ENCODE measurements at places on chromosomes 12 and 14. TPM values are rescaled to one million over a fixed set of nuclear protein-coding genes. Genes with fewer than 3 reads are reported as not detected.
A peak's percentile ranks its signal among the peaks of the same experiment; 100 is the strongest.

The TMPRSS12 gene
- not detected for total RNA-seq

The GPR162 gene
- 5.3 TPM for total RNA-seq

GRCh38 chr14:24185026-24185425 lies 3.6 kb downstream of the IPO4 start:
- DNase-seq: no peak
- no peak overlapping the region for H3K27ac ChIP-seq
- H3K27me3 ChIP-seq: no peaks in the 10 kb centered on the region
- peaks cover 71% of the 10 kb centered on the region for H3K36me3 ChIP-seq
- H3K4me3 ChIP-seq: no peak overlapping the region

The PLEKHG7 gene
- not detected for total RNA-seq

- peaks cover 14% of the 10 kb centered on the region for H3K4me1 ChIP-seq
- no peak for DNase-seq
- H3K27me3 ChIP-seq: no peaks in the 10 kb centered on the region
- H3K36me3 ChIP-seq: peaks cover 13% of the 10 kb centered on the region
These were observed 85.1 kb downstream of the KDM2B start for GRCh38 chr12:121495746-121496145.

- H3K4me1 ChIP-seq: peaks cover 6% of the 10 kb centered on the region
- H3K36me3 ChIP-seq: no peaks in the 10 kb centered on the region
- no peak overlapping the region for H3K4me3 ChIP-seq
- no peak overlapping the region for H3K27ac ChIP-seq
- H3K27me3 ChIP-seq: no peaks in the 10 kb centered on the region
These were observed 449.1 kb upstream of the SOX5 start for GRCh38 chr12:24398605-24399004.

GRCh38 chr12:85036733-85037132 lies 582 bp downstream of the LRRIQ1 start:
- H3K4me1 ChIP-seq: no peaks in the 10 kb centered on the region
- DNase-seq: no peak
- H3K36me3 ChIP-seq: no peaks in the 10 kb centered on the region
- no peak overlapping the region for H3K27ac ChIP-seq

- no peak overlapping the region for H3K4me3 ChIP-seq
- no peak for DNase-seq
- H3K36me3 ChIP-seq: peaks cover 1% of the 10 kb centered on the region
- H3K4me1 ChIP-seq: peaks cover 41% of the 10 kb centered on the region
- H3K27me3 ChIP-seq: no peaks in the 10 kb centered on the region
These were observed 33.7 kb downstream of the LIMA1 start for GRCh38 chr12:50249464-50250182.

GRCh38 chr12:57765003-57765697 lies 1.7 kb downstream of the CYP27B1 start:
- H3K27me3 ChIP-seq: peaks cover 39% of the 10 kb centered on the region
- no peak overlapping the region for H3K27ac ChIP-seq
- H3K4me1 ChIP-seq: peaks cover 34% of the 10 kb centered on the region
- peak; percentile 45 for DNase-seq
- H3K36me3 ChIP-seq: peaks cover 21% of the 10 kb centered on the region

- H3K27me3 ChIP-seq: peaks cover 56% of the 10 kb centered on the region
- peak within 1 kb of the TSS; percentile 87 for H3K27ac ChIP-seq
These were observed at the start of gene TBX3 for GRCh38 chr12:114684098-114684869. Gene TBX3 (minus strand): TSS chr12:114684175. CDS start chr12:114683200, 975 bp downstream.

DNA sequence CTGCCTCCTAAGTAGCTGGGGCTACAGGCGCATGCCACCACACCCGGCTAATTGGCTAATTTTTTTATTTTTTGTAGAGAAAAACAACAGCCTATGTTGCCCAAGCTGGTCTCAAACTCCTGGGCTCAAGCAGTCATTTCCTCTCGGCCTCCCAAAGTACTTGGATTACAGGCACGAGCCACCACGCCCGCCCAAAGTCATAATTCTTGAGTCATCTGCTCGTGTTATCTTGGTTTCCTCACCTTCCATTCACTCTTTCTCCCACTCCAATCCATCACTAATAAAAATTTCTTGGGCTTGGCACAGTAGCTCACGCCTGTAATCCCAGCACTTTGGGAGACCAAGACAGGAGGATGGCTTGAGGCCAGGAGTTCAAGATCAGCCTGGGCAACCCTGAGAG lies 32.0 kb downstream of the ITGA7 start:
- no peaks in the 10 kb centered on the region for H3K36me3 ChIP-seq
- no peak overlapping the region for H3K4me3 ChIP-seq
- no peak for DNase-seq
- no peaks in the 10 kb centered on the region for H3K27me3 ChIP-seq

Data from stomach (tissue), 19 donors.